RWPE2 (cell line): ENCODE measurements at places on chromosomes 12 and 14.

DNA sequence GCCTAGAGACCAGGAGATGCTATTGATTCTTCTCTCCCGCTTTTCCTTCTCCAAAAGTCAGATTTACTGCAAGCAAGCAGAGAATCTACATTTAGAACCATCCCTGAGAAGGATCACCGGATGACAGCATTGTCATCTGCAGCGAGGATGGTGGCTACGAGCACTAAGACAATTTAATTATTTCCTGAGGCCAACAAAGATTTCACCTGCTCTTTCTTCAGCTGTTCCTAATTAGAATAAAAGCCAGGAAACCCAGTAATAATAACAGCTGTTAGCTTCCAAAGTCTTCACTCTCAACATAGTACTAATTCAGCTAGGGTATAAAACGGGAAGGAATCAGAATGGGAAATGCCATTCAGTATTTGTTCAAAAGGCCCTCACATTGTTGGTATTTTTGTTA, 53.3 kb downstream of the TMTC1 start:
- DNase-seq: no peak

- no peak for DNase-seq
These were observed 89.8 kb downstream of the BTG1 start for GRCh38 chr12:92055877-92056276.

DNA sequence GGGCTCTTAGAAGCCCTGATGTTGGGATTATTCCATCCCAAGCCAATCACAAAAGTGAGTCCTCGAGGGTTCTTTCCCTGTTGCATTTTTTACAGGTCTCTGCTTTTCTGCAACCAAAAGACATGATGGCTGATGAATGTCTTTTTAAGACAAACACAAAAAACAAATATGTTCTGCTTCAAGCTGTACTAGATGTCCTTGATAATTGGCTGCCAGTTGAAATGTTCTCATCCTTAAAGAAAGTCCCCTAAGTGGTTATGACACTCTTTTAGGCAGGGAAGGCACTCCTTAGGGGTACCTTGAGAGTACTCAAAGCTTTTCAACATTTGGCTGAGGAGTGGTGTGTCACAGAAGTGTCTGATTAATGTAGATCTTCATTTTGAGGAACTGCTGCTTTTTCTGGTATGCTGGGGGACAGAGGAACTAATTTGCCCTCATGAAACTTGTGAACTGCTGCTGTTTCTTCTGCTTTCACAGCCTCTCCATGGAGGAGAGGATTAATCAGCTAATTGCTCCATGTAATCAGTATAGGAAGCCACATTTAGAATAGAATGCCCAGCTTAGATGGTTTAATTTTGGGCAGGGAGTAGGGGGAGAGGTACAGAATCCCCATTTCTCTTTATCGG, 22.8 kb upstream of the IGF1 start:
- DNase-seq: no peak

- DNase-seq: no peak
These were observed 349.7 kb downstream of the NRXN3 start for GRCh38 chr14:78519863-78520262.

DNA sequence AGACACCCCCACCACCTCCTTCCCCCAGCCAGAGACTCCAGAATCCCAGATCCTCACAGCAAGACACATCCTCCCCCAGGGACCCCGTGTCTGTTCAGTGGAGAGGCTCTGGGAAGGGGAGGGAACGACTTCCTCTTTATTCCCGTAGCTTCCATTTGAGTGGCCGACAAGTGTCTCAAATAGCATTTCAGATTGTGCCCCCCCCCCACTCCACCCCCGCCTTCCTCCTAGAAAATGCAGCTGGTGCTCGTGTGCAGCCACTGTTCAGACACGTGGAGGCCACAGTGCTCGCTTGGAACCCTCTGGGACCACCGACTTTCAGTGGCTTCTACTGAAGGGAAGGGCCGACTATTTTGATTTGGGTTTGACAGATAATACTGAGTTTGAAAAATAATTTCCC, 14.3 kb downstream of the PPP2R5C start:
- DNase-seq: no peak

DNA sequence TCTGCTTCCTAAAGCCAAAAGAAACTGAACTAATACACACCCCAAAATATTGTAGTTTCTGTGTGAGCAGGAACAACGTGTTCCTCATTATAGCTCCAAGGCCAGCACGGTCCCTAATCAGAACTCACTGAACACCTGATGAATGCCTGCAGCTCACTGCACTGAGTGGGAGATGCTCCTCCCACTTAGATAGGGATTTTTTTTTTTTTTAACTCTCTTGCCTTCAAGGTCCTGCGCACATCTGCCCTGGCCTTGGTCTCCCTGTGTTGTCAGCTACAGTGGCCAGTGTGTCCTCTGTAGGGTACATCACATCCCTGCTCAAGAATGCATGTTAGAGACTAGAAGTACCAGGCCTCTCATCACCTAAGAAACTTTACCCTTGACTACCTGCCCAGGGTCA, 44.3 kb upstream of the TMPO start:
- DNase-seq: no peak

GRCh38 chr12:52058631-52059361, 7.6 kb downstream of the NR4A1 start:
- DNase-seq: no peak

DNA sequence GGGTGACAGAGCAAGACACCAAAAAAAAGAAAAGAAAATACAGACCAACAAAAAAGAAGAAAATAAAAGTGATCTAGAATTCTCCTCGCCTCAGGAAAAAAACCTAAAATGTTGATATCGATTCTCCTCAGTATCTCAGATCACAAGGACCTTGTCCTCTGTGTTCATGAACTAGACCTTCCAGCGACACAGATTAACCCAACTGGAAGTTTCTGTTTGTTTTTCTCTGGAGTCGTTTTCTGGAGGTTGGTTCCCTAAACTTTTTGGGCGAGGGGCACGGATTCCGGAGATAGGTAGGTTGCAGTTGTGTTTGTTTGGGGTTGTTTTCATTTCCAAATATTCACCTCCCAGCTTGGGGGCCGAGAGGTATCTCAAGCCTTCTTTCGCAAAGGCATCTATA, 559 bp upstream of the RFC5 start:
- no peak for DNase-seq

GRCh38 chr12:98446682-98447081, 68.7 kb upstream of the TMPO start:
- DNase-seq: no peak

DNA sequence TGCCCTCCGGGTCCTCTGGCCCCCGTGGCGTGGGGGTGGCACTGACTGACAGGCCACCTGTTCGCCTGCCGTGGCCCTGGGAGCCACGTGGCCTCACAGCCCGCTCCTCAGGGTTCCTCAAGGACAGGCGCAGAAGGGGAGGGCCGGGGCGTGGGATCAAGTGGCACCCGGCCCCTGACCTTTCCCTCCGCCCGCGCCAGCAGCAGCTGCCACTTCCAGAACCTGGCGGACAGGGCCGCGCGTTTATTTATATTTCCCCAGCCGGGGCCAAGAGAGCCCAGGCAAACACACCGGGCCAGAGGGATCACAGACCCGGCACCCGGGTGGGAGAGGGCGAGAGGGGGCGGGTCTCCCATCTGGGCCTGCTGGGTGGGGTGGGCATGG, 92.6 kb downstream of the RFLNA start:
- DNase-seq: no peak

DNA sequence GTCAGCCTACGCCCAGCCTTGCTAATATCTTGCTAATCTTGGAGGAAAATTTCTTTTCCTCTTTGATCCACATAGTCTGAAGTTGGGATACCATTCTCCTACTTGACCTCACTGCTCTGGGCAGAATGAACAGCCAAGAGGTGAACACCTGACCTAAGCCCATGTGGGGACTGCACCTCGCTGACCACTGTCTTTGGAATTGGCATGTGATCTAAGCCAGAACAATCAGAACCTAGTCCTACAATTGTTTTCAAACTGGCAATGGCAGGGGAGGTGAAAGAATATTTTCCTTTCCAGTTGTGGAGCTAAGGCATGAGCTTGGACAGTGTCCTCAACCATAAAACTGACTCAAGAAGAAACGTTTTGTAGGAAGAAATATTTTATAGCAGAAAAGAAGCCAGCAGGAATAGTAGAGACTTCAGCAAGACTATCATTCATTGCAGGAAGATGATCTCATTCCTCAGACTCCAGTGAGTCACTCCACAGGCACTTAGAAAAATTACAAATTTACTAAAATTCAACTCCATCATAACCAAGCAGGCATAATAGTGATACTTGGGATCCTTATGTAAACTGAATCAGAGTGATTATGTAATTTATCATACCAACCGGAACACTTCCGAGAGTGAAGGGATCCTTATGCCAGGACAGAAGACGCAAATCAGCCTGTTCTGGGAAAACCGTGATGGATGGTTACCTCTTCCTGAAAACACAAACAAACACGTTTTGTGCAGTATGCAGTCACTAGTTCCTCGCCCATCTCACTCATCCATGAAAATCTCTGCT, 14.7 kb downstream of the PTPRO start:
- DNase-seq: no peak

DNA sequence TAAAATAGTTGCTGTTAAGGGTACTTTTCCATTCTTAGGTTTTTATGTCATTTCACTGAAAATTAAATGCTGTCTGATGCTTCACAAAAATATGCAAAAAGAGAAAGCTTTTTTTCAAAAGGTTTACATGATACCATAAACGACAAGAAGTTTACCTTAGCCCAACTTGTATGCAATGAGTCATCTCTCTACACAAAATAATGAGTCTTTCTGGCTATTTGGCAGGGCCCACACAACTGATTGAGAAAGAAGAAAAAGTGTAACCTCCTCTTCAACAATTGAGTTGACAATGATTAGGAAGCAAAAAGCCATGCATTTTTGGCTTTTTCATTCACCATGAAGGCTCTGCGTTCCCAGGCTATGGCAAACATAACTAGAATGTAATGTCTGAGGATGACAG, 165.4 kb upstream of the CPNE8 start:
- no peak for DNase-seq

DNA sequence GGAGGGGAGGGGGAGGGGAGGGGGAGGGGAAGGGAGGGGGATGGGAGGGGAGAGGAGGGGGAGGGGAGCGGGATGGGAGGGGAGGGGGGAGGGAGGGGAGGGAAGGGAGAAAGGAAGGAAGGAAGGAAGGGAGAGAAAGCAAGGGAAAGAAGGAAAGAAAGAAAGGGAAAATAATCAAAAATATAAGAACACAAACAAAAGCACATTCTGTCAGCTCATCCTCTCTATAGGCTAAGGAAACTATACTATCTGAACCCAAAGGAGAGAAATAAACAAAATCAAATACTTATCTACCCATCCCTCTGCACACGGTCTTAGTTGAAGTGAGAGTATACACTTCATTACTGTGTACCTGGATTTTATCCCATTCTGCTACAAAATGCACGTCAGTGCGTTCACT, 26.9 kb downstream of the MANSC1 start:
- no peak for DNase-seq

- no peak for DNase-seq
These were observed 66.4 kb upstream of the ARHGAP5 start for GRCh38 chr14:32010604-32011125.

DNA sequence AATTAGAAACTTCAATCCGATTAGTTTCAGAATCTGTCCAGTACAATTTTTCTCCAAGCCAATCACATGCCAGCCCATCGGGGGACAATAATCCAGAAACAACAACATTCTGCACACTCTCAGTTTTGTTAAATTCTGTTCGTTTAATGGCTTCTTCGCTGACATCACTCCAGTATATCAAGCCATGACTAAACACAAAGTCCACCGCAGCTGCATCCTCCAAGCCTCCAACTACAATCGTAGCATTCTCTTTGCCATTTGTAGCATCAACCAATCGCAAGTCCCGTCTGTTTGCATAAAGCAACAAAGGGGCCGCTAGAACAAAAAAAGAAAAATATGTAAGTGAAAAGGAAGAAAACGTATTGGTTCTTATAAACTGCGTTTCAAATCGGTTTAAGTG, 22.5 kb downstream of the LRP6 start:
- no peak for DNase-seq

DNA sequence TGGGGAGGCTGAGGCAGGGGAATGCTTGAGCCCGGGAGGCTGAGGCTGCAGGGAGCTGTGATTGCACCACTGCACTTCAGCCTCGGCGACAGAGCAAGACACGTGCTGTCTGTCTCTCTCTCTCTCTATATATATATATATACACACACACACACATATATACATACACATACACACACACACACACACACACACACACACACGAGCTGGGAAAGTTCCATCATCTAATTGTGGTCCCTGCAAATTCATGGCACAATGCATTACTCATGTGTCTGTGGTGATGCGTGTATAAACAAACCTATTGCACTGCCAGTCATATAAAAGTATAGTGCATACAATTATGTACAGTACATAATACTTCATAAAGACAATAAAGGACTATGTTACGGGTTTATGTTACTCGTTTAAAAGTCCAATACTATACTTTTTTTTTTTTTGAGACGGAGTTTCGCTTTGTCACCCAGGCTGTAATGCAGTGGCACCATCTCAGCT, 36.6 kb downstream of the WDR89 start:
- no peak for DNase-seq

DNA sequence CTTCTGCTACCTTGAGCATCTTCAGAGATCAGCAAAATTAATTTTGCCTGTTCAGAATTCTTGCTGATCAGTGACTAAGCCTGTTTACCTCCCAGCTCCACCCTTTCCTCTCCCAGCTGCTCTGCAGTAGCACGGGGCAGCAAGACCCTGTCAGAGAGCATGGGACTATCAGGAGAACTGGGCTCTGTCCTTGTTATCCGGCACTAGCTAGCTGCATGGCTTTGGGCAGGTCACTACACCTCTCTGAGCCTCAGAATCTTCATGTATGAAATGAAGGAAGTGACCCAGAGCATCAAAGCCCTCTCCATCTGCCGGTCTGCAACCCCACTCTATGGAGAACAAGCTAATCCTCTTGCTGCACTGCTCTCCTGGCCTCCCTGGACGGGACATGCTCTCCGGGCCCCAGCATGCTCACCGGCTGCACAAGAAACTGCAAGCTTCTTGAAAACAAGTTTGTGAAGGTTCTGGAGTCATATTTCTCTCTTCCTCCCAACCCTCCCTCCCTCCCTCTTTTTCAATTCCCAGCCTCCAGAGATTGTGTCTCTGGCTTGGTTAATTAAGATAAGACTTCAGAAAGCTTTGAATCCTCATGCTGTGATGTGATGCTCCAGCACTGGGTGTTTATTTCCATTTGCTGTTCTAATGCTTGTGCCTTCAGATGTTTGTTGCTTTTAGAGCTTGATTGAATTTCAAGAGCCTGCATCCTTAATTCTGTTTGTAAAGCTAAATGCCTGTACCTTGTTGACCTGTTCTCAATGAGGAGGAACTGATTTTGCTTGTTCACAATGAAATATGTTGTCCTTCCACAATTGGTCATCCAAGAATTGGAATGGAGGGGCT, 101.1 kb downstream of the CRACR2A start:
- no peak for DNase-seq

GRCh38 chr12:78208092-78208491, 377.4 kb downstream of the NAV3 start:
- no peak for DNase-seq

DNA sequence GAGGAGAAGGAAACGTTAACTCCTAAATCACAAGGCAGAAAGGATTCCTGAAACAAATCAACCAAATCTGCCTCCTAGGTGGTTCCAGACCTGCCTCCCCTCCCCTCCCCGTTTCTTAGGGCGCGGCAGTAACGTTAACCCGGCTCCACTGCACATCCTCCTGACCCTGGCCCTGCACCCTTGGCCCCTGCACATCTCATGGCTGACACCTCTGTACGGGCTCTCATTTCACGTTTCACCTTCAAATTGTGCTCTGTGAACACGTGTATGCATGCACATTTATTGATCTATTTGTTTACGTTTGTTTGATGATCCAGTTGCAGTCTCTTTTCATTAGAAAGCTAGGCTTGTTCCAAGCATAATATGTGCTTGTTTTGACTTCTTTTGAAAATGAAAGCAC, 358.1 kb downstream of the ADGRD1 start:
- DNase-seq: no peak
